Activated naive CD4-positive, alpha-beta T cell treated with anti-CD3 and anti-CD28 coated beads, Interleukin-2, amount 50 U/mL, for 72 hours (primary cell): ENCODE measurements at places on chromosomes 4 and X. TPM values are rescaled to one million over a fixed set of nuclear protein-coding genes. Genes with fewer than 3 reads are reported as not detected.

PROM1 gene
- total RNA-seq = 0.41 TPM

DNA sequence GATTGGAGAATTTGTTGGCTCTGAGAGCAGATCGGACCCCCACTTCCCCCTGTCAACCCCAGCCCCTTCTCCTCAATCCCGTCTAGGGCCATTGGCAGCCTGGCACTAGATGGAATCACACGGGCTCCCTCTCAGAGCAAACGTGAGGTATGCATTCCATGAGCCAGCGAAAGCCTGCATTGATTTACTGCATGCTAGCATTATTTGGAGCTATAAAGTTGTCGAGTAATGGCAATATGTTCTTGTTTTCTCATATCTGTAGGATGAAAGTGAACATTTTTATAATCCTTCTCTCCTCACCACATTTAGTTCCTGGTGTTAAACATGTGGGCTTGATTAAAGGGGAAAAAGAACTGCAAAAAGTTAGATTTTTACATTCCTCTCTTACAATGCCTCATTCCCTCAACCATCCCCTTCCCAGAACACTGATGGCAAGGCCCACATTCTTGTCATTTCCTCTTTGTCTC, 159.2 kb downstream of the SPRY1 start:
- DNase-seq = no peak

VEGFD gene
- not detected for total RNA-seq

- DNase-seq = no peak
Observed at GRCh38 chr4:76898949-76899645, 1.2 kb upstream of the SOWAHB start.
